Smooth muscle cell of trachea (primary cell): ENCODE measurements at places on chromosomes 12 and 14. TPM values are rescaled to one million over a fixed set of nuclear protein-coding genes. Genes with fewer than 3 reads are reported as not detected.

KRT71 gene
- total RNA-seq, result not detected in 2 replicates

TBC1D30 gene
- 0.29 and 0.50 TPM in 2 replicates for total RNA-seq

TRPV4 gene
- total RNA-seq, result 0.87 and 2.5 TPM in 2 replicates

TMTC1 gene
- total RNA-seq, result 44.1 and 125 TPM in 2 replicates

FSCB gene
- under 0.01 TPM in 1 of 2 replicates, not detected in the other for total RNA-seq

SLC35F4 gene
- total RNA-seq, result under 0.01 TPM in 1 of 2 replicates, not detected in the other

GLI1 gene
- total RNA-seq, result 1.2 and 1.6 TPM in 2 replicates

IL31 gene
- not detected in 2 replicates for total RNA-seq

CRIP2 gene
- total RNA-seq, result 59.5 and 67.5 TPM in 2 replicates

SLC7A8 gene
- total RNA-seq, result 14.7 and 24.8 TPM in 2 replicates

ARL1 gene
- 131 and 210 TPM in 2 replicates for total RNA-seq

EIF2S3B gene
- total RNA-seq, result 0.83 and 0.87 TPM in 2 replicates

PLEKHH1 gene
- total RNA-seq, result 0.15 and 0.17 TPM in 2 replicates

HSPB8 gene
- 9.0 and 26.8 TPM in 2 replicates for total RNA-seq

TRIM9 gene
- total RNA-seq, result 0.15 and 0.50 TPM in 2 replicates
